Hair follicle dermal papilla cell (primary cell): ENCODE measurements at places on chromosomes 11 and 22. TPM values are rescaled to one million over a fixed set of nuclear protein-coding genes. Genes with fewer than 3 reads are reported as not detected.

MYOD1 gene
- not detected in 2 replicates for total RNA-seq

FAU gene
- total RNA-seq = 66.9 and 79.2 TPM in 2 replicates

RIN1 gene
- total RNA-seq = 32.3 and 32.9 TPM in 2 replicates

RBFOX2 gene
- total RNA-seq = 243 and 273 TPM in 2 replicates

SAA1 gene
- total RNA-seq = not detected in 2 replicates

TRIM68 gene
- 10.2 and 10.9 TPM in 2 replicates for total RNA-seq

RTN4R gene
- 0.16 TPM in 1 of 2 replicates, not detected in the other for total RNA-seq

BTG4 gene
- 0.24 and 0.32 TPM in 2 replicates for total RNA-seq

SPINDOC gene
- 18.9 and 23.0 TPM in 2 replicates for total RNA-seq

CNTN5 gene
- total RNA-seq = 0.36 and 1.9 TPM in 2 replicates

SSTR3 gene
- not detected in 2 replicates for total RNA-seq

PANX3 gene
- not detected in 2 replicates for total RNA-seq

AGBL2 gene
- 0.49 and 1.3 TPM in 2 replicates for total RNA-seq

CD3D gene
- not detected in 2 replicates for total RNA-seq

ZNF214 gene
- 2.1 and 4.7 TPM in 2 replicates for total RNA-seq

SPDYC gene
- not detected in 2 replicates for total RNA-seq

SAA4 gene
- total RNA-seq = not detected in 2 replicates

OR11H1 gene
- total RNA-seq = not detected in 2 replicates

ACRV1 gene
- not detected in 2 replicates for total RNA-seq

RAG2 gene
- total RNA-seq = not detected in 2 replicates

MRGPRE gene
- total RNA-seq = 0.16 TPM in 1 of 2 replicates, not detected in the other

DDI1 gene
- total RNA-seq = under 0.01 and 0.12 TPM in 2 replicates

MPZL2 gene
- total RNA-seq = 0.12 TPM in 1 of 2 replicates, not detected in the other

OR8B12 gene
- total RNA-seq = not detected in 2 replicates

CHKB gene
- 40.8 and 45.1 TPM in 2 replicates for total RNA-seq

GAL3ST1 gene
- total RNA-seq = not detected in 2 replicates

CASP12 gene
- 0.16 TPM in 1 of 2 replicates, not detected in the other for total RNA-seq

GALNT18 gene
- 0.49 and 1.3 TPM in 2 replicates for total RNA-seq

EXPH5 gene
- 2.8 and 3.4 TPM in 2 replicates for total RNA-seq

DGCR6 gene
- total RNA-seq = 1.3 and 2.4 TPM in 2 replicates

OR8G5 gene
- total RNA-seq = not detected in 2 replicates

HEPHL1 gene
- total RNA-seq = not detected in 2 replicates

UBE4A gene
- total RNA-seq = 62.4 and 66.4 TPM in 2 replicates

LRRN4CL gene
- 63.6 and 104 TPM in 2 replicates for total RNA-seq

OR2AG2 gene
- 0.12 and 0.16 TPM in 2 replicates for total RNA-seq
